ENCODE measurements at places on chromosomes 7 and 10.

GRCh38 chr7:141696348-141696747 lies 5.6 kb downstream of the DENND11 start:
- no peak for DNase-seq

- DNase-seq = no peak
Measured at GRCh38 chr7:52146871-52147634, 830.4 kb upstream of the COBL start.

- DNase-seq = peak; percentile 42
Measured at GRCh38 chr10:5293691-5294550, 70.8 kb upstream of the UCN3 start.

DNA sequence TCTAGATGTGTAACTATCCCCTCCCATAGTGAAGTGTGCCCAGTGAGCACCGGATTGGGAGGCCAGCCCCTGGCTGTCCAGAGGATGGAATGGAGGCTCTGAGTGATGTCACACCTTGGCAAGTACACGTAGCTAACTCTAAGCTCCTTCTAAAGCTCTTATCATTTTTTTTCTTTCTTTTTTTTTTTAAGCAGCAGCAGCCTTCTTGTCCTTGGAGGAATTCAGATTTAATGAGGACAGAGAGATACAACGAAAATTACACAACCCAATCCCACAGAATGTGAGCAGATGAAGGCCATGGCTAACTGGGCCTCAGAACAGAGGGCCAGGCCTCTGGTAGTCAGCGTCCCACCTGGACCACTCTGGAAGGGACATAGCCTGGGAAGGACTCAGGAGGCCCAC lies 11.3 kb downstream of the TNS3 start:
- no peak for DNase-seq

GRCh38 chr10:5658871-5659618 lies 7.3 kb downstream of the ASB13 start:
- DNase-seq = no peak

- DNase-seq = no peak
Measured at GRCh38 chr7:17339139-17339538, 40.7 kb downstream of the AHR start.

GRCh38 chr7:150346922-150347321 lies 5.5 kb upstream of the RARRES2 start:
- no peak for DNase-seq

DNA sequence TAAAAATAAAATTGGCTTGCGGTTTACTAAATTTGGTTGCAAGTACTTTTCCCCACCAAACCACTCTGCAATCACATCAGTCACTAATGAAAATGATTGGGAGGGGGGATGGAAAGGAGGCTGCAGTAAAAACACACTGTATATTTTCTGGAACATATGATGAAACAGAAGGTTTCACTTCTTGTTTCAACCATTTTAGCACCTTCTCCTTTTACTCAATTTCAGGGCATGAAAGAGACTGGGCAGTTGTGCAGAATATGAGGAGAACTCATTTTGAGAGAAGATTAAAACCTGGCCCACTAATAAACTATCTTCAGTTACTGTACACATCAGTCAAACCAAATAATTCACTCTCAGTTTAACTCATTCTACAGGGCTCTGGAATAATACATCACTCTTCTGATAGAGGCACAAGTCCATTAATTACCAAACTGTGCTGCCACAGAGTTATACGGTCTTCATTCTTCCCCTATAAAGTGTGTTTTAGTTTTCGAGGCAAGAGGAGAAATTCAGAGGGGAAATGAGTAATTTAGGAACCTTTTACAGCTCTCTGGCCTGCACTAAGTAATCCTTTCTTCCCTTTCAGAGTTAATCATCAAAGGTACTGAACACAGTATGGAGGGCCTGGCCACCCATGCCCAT lies 25.5 kb downstream of the JAZF1 start:
- no peak for DNase-seq

- no peak for DNase-seq
Measured at GRCh38 chr7:117262546-117262945, 60.3 kb downstream of the WNT2 start.

GRCh38 chr7:117249696-117250095 lies 73.2 kb downstream of the WNT2 start:
- DNase-seq = no peak

GRCh38 chr10:72485701-72486100 lies 131.0 kb upstream of the DNAJB12 start:
- DNase-seq = no peak

- no peak for DNase-seq
Measured at GRCh38 chr7:100467638-100468373, 3.7 kb upstream of the SPACDR start.
